T-helper 17 cell (primary cell): ENCODE measurements at places on chromosomes 2 and 18. TPM values are rescaled to one million over a fixed set of nuclear protein-coding genes. Genes with fewer than 3 reads are reported as not detected.

DNA sequence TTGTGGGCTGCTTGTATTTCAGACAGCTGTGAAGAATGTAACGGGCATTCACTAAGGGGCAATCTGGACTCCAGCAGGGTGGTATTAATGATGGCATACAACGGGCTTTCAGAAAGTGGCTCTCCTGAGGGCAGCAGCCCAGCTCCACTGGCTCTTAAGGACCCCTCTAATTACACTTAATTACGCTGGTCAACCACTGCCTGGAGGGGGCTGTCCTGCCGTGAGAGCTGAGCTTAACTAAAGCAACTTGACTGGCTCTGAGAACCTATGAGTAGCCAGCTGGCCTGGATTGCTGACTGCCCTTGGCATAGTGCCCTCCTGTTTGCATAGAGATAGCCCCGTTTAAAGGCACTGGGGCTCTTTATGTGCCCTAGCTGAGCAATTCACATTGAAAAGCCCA lies 3.8 kb downstream of the LIPG start:
- DNase-seq, result no peak

GRCh38 chr18:74739926-74740325 lies 142.3 kb downstream of the ZNF407 start:
- DNase-seq, result no peak

Gene EVA1A
- total RNA-seq, result not detected

GRCh38 chr2:173436088-173436487 lies 81.4 kb downstream of the CDCA7 start:
- DNase-seq, result no peak

Gene SCYGR3
- total RNA-seq, result not detected

Gene RASGRP3
- 3.9 TPM for total RNA-seq

- no peak for DNase-seq
These were observed 47.4 kb upstream of the POLE4 start for GRCh38 chr2:74911061-74911460.

Gene GATA6
- not detected for total RNA-seq

DNA sequence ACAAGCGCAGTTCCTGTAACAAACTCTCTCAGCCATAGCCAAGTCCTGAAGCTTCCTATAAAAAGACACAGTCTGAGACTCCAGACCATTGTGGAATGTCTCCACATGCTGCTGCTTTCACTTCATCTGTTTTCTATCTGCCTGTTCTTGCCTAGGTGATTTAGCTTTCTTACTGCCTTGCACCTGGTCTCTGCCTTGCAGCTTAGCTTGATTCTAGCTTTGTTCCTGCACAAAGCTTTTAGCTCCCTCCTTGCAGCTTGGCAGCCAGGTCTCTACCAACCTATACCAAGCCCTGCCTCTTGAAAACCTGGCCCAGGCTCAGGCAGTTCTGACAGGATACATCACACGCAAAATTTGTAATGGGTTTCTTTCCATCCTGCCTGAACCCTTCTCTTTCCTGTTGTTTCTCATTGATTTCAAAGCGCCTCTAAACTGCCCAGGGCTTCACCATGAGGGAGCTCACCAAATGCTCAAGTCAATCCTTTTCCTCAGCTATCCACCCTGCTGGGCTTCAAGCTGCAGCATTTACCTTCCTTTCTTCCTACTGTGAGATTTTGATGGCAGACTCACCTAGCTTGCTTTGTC lies 941.3 kb upstream of the NXPH2 start:
- DNase-seq, result no peak

Gene AOX1
- total RNA-seq, result not detected

DNA sequence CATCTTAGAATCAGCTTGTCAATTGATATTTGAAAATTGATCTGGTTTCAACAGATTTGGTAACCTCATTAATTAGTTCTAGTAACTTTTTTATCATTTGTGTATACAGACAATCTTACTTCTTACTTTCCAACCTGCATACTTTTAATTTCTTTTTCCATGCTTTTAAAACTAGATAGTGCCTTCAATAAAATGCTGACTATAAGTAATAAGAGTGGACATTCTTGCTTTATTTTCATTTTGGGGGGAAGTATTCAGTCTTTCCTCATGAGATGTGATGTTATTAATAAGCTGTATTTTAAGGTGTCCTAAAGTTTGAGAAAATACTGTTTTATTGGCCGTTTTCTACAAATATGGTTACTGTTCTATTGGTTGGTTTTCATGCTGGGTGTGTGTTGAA lies 109.1 kb downstream of the KCNH7 start:
- no peak for DNase-seq

DNA sequence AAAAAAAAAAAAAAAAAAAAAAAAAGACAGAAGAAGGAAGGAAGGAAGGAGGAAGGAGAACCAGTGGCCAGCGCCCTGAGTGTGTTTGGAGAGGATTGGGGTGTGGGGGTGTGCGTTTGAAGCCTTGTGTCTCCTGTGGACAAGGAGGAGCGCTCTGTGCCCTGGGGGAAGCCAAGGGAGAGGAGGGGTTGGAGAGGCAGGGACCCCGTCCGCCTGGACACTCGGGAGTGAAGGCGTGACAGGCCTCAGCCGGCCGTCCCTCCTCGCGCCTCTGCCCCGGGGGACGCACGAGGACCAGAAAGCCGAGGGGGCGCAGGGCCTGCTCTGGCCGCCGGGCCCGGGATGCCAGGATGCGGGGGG lies 44.9 kb downstream of the SERTAD2 start:
- no peak for DNase-seq

DNA sequence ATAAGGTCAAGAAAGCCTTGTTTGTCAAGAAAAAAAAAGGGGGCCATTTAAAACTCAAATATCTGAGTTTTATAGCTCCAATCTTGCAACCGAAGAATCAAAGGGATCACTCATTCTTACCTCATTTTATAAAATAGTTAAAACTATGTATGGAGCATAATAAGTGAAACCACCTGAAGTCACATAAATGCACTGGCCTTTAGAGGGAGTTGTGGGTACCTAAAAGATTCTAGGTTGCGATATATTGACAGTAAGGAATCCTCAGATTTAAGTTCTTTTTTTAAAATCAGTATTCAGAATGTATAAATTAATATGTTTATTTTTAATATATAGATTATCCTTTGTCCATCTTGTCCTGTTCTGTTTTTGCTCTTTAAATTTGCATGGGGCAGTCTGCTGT lies 3.4 kb downstream of the ARHGAP28 start:
- DNase-seq, result no peak

DNA sequence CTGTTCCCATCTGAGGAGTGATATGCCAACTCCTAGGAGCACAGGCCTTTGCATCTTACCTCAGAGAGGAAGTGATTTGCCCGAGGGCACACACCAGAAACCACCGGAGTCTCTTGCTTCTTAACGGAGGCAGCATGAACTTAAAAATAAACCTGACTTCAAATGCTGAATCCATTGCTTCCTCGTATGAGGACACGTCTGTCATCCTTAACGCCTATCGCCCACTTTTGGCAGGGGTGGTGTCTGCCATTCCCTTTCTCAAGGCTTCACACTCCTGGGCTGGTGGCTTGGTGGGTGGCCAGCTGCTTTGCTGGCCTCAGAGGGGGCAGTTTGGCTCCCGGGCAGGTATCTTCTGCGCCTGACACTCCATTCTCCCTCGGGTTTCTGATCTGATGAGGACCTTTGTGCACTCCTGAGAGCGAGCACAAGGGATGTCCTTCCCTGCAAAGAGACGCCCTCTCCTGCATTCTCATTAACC lies 1.1 kb upstream of the PREB start:
- no peak for DNase-seq

GRCh38 chr2:207403950-207404349 lies 125.8 kb upstream of the CREB1 start:
- no peak for DNase-seq

DNA sequence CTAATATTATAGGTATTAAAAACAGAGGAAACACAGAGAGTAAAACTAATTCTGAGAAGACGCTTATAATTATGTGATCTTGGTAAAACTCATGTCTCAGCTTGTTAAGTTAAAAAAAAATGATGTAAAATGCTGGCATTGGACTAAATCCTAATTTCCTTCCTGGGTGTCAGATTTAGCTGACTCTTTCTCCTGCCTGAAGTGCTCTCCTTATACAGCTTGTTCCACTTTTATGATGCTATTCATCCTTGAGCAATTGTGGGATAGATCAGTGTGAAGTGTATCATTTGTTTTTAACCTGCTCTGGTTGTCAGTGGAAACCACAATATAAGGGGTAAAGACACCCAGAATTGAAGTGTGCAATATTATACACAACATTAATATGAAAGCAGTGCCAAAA lies 84.9 kb downstream of the EFEMP1 start:
- no peak for DNase-seq

- DNase-seq, result no peak
These were observed 71.7 kb downstream of the IL1R2 start for GRCh38 chr2:102063487-102063911.

DNA sequence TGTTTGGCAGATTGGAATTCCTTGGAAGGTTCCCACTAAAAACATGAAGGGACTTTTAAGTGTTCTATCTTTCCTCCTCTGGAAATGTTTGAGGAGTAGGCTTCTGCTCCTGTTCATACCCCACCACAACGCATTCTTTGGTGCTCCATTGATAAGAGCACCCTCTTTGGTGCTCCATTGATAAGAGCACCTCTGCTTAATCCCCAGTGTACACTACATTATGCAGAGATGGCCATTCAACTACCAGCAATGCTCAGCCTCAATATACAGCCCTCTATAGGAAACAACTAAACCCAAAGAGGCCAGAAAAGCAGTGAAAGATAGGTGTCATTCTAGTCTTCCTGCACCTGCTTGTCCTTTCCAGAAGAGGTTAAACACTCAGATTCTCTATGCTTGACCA lies 1.8 kb upstream of the CHAC2 start:
- DNase-seq, result no peak

GRCh38 chr2:15307526-15307925 lies 253.6 kb downstream of the NBAS start:
- DNase-seq, result no peak

DNA sequence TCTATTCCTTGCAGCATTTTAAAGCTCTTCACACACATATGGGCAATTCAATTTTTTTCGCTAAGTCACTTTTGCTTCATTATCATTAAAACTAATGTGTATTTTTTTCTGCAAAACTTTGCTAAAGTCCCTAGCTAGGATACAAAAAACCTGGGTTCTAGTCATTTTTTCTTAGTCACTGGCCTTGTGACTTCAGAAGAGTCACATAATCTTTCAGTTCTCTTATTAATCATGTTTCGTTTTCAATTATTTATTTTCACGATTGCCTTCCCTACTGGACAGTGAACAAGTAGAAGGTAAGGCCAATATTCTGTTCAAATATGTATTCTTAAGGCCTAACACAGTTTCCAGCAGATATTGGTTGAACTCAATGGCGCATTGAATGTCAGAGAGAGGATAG lies 60.9 kb upstream of the CYRIA start:
- DNase-seq, result no peak
